ENCODE measurements at places on chromosomes 3 and 15.

- no peak for DNase-seq
These were observed 142.8 kb upstream of the STT3B start for GRCh38 chr3:31389939-31390338.

DNA sequence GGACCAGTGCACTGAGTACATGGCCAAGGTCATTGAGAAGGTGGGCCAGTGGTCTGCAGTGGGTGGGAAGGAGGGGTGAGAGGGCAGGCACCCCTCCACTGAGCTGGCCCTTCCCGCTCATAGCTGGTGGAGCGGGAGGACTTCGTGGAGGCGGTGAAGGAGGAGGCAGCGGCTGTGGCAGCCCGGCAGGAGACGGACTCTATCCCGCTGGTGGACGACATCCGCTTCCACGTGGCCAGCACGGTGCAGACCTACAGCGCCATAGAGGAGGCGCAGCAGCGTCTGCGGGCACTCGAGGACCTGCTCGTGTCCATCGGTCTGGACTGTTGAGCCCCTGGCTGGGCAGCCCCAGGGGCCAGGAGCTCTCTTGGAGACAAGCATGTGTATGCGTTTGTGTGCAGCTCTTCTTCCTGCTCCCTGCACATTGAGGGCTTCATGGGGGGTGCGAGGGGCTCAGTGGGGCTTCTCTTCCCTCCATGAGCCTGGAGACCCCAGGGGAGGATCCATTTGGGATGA lies 7.5 kb downstream of the ABTB1 start:
- no peak for DNase-seq

DNA sequence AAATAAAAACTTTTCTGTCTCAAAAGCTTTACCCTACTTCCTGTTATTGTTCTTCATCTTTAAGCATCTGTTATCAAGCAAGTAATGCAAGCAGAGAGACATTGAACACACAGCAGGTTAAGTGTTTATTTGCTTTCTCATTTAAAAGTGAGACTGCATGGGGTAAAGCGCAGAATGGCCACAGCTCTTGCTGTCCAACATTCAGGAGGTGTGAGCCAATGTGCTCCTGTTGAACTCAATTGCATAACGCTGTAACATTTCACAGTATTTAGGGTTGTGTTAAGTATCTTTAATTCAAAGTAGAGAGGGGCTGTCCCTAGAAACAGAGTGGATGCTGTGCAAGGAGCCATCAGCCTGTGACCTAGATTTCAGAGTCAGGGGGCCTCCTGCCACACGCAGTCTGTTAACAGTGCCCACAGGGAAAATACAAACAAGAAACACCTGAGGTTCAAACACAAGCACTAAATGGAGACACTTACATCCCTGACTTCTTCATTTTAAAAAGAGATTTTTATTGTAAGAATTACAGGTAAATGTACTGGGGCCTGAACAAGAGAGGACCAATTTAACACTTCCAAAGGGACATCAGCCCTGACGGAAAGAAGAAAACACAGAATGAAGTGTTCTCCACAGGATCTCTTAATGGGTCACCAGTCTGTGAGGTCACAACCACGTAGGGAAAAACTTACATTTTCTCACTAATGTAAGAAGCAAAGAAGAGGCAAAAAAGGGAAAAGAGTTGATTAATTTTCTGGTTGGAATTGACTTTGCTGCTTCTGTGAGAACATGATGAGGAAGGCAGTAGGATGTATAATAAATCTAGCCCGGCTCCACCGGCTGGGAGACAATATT lies 815.1 kb downstream of the VGLL3 start:
- peak; percentile 10 for DNase-seq

- DNase-seq = no peak
These were observed 77.8 kb downstream of the NBEAL2 start for GRCh38 chr3:47057212-47057671.

DNA sequence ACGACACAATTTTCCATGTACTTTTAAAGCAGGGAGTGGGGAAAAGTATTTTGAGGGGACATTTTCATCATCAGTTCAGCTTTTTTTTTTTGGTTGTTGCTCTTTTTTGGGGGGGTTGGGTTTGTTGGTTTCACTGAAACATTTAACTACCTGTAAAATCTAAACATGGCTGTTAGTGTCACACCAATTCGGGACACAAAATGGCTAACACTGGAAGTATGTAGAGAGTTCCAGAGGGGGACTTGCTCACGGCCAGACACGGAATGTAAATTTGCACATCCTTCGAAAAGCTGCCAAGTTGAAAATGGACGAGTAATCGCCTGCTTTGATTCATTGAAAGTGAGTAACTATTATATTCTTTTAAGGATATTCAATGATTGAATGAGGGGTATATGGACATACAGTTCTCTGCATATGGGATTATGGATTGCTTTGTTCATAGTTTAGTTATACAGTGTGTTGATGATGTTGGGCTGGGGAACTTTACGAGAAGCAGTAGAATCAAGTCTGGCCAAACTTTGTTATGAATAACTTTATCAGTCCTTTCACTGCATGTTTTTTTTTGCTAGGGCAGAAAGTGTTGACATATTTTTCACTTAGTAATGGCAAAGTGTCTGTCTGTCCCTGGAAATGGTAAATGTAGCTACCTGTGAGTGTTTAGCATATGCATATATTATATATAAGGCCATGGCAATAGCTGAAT lies 31.5 kb downstream of the MBNL1 start:
- DNase-seq = no peak

- no peak for DNase-seq
These were observed 38.7 kb upstream of the PTPRG start for GRCh38 chr3:61522626-61523025.

DNA sequence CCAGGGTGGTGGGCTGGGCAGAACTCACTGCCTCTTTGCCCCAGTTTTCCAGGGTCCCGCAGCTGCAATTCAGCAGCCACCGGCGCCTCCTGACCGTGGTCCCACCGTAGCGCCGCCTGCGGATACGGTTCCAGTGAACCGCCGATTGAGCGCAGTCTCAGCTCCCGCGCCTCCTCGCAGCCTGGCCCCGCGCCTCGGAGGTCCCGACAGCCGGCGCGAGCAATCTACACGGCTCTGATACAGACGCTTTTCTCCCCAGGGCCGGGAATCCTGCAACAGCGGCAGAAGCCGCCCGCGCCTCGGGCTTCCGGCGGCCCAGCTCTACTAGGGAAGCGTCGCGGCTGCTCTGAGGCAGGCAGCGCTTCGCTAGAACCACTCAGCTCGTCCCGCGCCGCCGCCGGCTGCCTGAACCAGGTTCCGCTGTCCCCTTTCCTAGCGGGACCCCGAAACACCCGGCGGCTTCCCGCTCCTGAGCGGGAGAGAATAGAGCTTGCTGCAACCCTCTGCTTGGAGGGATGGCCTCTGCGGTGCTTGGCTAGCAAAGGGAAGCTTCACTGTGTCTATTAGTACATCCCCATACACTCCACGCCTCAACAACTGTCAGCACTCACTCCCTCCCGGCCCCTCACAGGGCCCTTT lies 3.1 kb downstream of the FOXL2NB start:
- DNase-seq = peak; percentile 81

DNA sequence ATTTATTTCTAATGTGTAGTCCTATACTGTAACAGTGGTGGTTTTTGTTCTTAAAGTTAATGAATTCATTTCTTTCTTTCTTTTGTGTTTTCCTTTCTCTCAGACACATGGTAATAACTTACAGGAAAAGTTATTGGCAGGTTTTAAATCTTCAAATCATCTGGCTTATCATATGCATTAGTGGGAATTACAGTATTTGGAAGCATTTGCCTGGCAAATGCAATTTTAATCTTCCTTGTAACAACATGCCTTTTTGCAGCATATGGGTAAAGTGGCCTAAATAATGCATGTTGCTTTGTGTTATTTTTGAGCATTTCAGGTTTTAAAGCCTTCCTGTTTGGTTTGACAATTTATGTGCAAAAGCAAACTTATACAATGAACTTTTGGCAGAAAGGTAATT lies 66.8 kb downstream of the GALK2 start:
- no peak for DNase-seq

- DNase-seq = no peak
These were observed 1186.7 kb upstream of the EPHA6 start for GRCh38 chr3:95627697-95628096.

DNA sequence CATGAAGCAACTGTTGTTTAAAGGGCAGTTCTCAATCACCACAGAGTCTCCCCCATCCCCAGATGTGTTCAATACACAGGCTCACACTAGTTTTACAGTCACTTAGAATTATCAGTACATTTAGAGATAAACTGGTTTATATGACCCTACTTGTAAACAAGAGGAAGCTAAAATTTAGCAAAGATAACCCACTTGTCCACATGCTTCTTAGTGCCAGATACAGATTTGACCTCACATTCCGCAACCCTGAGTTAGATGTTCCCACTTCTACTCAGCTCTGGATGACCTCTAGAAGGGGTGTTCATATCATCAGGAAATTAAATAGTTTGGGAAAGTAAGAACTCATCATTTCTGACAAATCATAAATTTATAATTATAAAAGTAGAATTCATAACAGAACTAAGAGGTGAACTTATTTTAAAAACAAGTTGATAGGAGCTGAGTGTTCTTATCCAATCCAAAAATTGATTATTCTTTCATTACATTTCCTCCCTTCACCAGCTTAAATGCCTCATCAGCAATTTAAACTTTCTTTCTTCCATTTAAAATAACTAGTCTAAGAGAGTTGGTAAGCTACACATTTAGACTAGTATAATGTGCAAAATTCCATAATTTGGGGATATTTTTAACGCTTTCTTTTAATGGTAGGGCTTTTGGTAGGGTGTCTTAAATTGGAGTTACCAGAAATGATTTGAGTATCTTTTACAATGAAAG lies 131.2 kb downstream of the FBN1 start:
- DNase-seq = no peak

DNA sequence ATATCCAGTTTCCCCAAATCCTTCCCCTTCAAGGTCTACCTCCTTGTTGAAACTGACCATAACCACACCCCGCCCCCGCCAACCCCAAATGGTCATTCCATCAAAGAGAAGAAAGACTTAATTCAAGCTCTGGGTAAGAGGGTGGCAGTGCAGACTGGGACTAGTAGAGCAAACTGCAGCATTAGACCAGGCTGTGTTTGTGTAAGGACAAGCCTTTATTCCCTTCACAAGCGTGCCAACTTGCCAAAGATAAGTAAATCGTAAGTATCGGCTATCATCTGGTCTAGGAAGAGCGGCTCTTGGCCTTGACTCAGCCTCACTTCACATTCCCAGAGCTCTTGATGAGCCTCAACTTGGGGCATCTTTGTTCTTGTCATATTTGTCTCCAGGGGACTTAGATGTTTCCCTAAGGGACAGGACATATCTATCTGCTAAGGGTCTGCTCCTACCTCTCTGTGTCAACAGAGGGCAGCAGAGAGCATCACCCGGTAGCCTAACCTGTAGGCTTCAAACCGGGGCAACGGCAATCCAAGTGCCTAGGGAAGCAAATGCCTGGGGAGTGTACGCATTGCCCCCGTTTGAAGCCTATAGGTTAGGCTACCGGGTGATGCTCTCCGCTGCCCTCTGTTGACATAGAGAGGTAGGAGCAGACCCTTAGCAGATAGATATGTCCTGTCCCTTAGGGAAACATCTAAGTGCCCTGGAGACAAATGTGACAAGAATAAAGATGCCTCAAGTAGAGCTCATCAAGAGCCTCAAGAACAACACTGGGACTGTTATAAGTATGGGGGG lies 8.9 kb upstream of the MAP3K13 start:
- peak; percentile 86 for DNase-seq

DNA sequence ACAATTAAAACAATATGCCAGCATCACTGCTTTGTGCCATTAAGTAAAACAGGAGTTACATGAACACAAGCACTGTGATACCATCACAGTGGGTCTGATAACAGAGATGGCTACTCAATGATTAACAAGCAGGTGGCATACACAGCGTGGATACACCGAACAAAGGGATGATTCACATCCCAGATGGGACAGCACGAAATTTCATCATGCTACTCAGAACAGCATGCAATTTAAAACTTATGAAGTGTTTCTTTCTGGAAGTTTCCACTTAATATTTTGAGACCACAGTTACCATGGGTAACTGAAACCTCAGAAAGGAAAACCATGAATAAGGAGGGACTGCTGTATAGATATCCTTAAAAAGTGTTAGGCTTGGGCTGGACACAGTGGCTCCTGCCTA lies 44.5 kb downstream of the SLC24A1 start:
- no peak for DNase-seq

GRCh38 chr3:193737191-193737751 lies 144.3 kb downstream of the OPA1 start:
- DNase-seq = no peak

GRCh38 chr15:75641179-75641503 lies 1.1 kb upstream of the IMP3 start:
- DNase-seq = no peak

Data from H7 (cell line).